ENCODE measurements at places on chromosomes 2 and 18. TPM values are rescaled to one million over a fixed set of nuclear protein-coding genes. Genes with fewer than 3 reads are reported as not detected.

DNA sequence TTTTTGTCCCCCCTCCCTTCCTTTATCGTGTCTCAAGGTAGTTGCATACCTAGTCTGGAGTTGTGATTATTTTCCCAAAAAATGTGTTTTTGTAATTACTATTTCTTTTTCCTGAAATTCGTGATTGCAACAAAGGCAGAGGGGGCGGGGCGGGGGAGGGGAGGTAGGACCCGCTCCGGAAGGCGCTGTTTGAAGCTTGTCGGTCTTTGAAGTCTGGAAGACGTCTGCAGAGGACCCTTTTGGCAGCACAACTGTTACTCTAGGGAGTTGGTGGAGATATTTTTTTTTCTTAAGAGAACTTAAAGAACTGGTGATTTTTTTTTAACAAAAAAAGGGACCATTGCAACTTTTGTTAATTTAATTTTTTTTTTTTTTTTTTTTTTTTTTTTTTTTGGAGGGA lies 2.1 kb downstream of the SOX11 start:
- peak; percentile 67 for DNase-seq

DNA sequence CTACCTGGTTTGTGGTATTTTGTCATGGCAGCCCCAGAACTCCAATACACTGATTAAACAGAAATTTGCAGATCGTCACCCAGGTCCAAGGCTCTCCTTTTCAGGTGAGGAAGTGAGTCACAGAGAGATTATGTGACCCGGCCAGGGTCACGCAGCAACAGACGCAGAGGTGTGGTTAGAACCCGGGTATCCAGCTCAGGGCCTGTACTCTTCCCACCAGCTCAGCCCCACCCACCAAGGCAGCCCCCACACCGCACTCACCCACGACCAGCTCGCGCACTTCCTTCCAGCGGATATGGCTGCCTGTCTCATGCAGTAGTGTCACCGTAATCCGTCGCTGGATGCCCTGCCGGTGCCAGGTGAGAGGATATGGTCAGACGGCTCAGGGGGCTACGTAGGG lies 48.1 kb downstream of the AQP12A start:
- no peak for DNase-seq

DNA sequence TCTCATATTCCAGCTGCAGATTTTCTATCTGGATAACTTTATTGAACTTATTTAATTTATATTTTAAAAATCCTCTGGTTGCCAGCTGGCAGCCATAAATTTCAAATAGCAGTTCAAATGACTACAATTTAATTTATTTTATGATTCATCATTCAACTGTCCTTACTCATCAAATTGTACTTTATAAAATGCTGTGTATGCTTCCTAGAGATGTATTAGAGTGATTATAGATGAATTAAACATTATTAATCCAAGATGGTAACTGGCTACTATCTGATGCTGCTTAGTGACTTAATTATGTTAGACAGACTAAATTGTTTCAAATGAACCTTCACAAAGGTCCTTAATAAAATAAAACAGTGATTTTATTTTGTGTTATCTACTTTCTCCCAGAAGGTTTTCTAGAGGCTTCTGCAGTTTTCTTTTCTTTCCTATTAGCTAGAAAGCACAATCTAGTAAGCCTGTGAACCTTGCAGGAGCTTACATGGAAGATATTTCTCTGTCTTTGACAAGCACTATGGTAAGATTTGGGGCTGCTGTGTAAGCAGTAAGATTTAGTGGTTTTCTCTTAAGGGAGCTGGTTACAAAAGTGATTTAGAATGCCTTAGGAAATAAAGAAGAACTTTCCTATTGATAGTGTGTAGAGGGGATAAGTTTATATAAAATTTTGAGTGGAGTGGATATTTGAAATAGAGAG lies 322.3 kb downstream of the FSIP2 start:
- DNase-seq, result no peak

GRCh38 chr2:84487298-84487996 lies 28.4 kb upstream of the SUCLG1 start:
- no peak for DNase-seq

GRCh38 chr2:17538844-17539554 lies 1.5 kb upstream of the VSNL1 start:
- DNase-seq, result peak; percentile 93

GRCh38 chr18:22465859-22466457 lies 48.2 kb upstream of the CTAGE1 start:
- peak; percentile 47 for DNase-seq

DNA sequence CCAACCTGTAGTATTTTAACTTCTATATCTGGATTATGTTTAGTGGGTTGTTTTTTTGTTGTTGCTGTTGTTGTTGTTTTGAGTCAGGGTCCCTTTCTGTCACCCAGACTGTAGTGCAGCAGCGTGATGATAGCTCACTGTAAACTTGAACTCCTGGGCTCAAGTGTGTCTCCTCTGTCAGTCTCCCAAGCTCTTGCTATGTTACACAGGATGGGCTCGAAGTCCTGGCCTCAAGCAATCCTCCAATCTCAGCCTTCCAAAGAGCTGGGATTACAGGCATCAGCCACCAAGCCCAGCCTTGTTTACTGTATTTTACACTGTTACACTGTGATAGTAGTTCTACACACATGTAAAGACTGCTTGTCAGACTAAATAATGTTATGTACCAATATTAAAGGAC lies 9.7 kb upstream of the STRN start:
- no peak for DNase-seq

DNA sequence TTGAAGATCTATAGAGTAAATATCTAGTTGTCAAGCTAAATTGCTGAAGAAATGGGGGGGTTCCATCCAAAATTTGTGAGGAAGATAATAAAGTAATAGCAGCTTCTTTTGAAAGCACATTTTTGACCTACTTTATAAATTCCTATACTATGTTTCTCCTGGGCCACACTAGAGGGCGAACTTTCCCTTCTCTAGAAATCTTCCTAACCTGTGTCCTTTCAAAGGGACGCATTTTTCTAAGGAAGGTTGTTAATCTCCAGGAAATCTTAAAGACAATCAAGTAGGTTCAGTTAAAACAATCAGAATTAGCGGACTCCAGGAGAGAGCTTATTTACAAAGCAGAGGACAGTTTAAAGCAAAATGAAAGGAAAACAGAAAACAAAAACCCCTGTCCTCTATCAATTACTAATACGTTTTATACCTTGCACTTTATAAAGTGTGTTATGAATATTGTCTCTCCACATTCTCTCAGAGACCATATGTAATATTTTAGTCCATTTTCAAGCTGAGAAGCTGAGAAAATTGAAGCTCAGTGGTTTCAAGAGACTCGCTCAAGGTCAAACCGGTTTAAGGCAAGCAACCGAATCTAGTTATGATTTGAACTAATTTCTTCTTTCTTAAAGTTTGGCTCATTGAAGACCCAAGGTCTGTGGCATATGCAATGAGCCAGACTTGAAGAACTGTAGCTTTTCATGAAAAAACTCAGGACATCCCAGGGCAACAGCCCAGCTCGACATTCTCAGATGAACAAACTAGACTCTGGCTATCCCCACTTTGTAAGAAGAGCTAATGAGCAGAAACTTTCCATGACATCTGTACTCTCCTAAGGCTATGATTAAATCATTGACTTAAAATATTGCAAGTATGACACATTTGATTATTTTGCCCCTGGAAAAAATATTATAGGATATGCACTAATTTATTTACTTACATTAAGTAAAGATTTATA lies 273.6 kb downstream of the PAX3 start:
- DNase-seq, result no peak

GRCh38 chr2:56287508-56287907 lies 103.7 kb downstream of the CCDC85A start:
- no peak for DNase-seq

GRCh38 chr2:137255990-137256389 lies 490.6 kb downstream of the THSD7B start:
- no peak for DNase-seq

- no peak for DNase-seq
Observed at GRCh38 chr2:132615329-132616085, 54.5 kb downstream of the LYPD1 start.

DNA sequence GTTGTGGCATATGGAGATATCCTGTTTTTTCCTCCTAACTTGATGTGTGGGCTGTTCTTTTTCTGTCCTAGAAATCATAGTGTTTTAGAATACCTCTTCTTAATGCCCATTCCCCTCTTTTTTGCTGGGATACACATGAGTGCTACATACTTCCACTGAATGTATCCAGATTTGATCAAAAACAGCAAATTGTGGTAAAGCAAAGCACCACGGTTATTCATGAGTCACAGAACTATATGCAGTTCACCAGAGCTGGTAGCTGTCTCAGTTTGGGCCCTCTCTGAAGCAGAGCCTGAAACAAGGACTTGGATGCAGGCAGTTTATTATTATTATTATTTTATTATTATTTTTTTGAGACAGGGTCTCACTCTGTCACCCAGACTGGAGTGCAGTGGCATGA lies 69.9 kb upstream of the CTLA4 start:
- no peak for DNase-seq

- DNase-seq, result no peak
Observed at GRCh38 chr2:149064856-149065630, 26.5 kb downstream of the LYPD6B start.

DNA sequence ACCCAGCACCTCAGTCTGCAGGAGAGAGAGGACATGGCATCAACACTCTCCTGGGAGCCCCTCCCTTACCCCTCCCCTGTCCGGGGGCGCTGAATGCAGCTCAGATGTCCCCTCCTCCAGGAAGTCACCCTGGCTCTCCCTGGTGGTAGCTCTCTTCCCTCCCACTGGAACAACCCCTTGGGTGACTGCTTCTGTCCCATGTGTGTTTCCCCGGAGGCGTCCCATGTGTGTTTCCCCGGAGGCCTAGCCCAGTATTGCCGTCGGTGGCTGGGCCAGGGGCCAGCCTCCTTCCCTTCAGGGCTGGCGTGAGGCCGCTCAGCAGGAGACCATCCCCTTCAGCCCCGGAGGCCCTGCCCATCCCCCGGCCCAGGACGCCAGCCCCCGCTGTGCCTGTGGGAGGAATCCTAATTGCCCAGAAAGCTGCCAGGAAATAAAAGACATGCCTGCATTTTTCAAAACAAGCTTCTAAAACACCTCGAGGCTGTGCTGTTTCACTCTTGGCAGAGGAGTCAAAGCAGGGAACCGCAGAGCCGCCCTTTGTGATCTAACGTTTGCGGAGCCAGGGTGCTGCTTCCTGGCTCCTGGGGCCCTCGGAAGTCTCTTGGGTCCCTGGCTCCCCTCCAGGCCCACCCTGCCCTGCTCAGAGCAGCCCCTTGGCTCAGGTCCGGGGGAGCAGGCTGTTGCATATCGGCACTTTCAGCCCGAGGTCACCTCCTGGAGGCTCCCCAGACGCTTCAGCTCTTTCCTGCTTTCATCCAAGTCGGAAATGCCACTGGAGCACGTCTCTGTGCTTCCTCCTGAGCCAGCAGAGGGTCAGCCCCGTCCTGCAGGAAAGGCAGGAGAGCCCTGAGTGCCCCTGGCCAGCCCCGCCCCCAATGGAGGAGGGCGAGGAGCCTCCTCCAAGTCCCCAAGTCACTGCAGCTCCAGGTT lies 11.4 kb downstream of the SNED1 start:
- peak; percentile 86 for DNase-seq

GRCh38 chr2:68340226-68341061 lies 20.7 kb upstream of the CNRIP1 start:
- no peak for DNase-seq

- DNase-seq, result no peak
Observed at GRCh38 chr2:172387361-172387760, 40.0 kb upstream of the ITGA6 start.

DNA sequence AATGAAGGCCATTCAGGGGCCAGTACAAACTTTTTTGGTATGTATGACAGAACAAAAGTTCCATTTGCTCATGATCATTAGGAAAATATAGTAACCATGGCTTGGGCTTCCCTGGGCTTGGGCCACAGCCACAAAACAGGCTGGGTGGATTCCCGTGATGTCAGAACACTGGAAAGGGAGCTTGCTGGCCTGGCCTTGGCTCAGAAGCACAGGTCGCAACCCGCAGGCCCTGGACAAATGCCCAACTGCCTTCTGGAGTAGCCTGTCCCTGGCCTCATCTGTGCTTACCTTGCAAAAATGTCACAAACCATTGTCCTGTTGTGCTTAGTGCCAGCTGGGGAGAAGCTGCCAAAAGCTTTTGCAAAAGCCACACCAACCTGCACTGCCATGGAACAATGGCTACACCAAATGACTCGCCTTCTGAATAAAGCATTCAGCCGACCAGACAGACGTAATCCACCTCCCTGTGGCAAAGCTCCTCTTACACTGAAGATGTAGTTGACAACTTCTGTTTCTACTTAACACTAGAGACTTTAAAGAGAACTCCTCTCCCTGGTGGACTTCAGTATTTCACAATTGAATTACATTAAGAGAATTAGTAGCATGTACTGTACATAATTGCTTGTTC lies 125.5 kb downstream of the ANKRD44 start:
- peak; percentile 58 for DNase-seq

- no peak for DNase-seq
Observed at GRCh38 chr2:56680971-56681631, 497.3 kb downstream of the CCDC85A start.

DNA sequence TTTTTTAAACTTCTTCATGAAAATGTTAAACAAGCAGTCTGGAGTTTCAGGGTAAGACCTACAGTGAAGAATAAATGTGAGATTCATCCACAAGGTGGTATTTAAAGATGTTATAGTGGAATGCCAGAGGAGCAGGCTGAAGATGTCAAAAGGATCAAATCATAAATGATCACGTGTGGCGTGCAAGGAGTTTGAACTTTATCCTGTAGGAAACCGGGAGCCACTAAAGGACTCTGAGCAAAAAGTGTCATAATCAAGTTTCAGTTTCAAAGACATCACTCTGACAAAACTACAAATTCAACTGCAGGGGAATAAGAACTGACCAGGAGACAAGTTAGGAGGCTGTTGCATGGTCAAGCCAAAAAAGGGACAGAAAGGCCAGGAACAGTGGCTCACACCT lies 19.9 kb downstream of the NHEJ1 start:
- no peak for DNase-seq

DNA sequence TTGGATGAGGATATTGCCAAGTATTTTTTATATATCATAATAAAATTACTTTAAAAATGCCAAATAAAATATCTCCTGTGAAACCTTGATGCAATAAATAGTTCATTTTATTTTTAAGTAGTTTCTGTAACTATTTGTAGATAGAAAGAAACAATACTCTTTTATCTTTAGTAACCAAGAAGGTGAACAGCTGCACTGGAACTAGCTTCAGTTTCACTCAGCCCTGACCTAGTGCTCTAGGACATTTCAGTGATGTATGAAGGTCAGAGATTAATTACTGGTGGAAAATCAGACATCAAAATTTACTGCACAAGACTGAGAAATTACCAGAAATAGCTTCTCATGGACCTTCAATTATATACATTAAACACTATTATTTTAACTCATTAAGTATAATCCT lies 1305.0 kb downstream of the CNTNAP5 start:
- DNase-seq, result no peak

SKOR2 gene
- not detected for polyA plus RNA-seq

POMC gene
- polyA plus RNA-seq, result 0.74 TPM

FSIP2 gene
- polyA plus RNA-seq, result 5.2 TPM

SFT2D3 gene
- polyA plus RNA-seq, result 0.56 TPM

TUBB8B gene
- polyA plus RNA-seq, result 1.1 TPM

RGPD4 gene
- polyA plus RNA-seq, result not detected

ALK gene
- polyA plus RNA-seq, result not detected

TTN gene
- 1.4 TPM for polyA plus RNA-seq

FSHR gene
- polyA plus RNA-seq, result not detected

UGT1A10 gene
- polyA plus RNA-seq, result not detected

REG3G gene
- polyA plus RNA-seq, result not detected

Measured in left lung (tissue), 14 donors.